ENCODE measurements at places on chromosomes 6 and 20. TPM values are rescaled to one million over a fixed set of nuclear protein-coding genes. Genes with fewer than 3 reads are reported as not detected.

The HLA-DMA gene
- total RNA-seq, result 1.9 TPM

The RHAG gene
- total RNA-seq, result not detected

The ANKRD6 gene
- 1.3 TPM for total RNA-seq

The HLA-DQA1 gene
- total RNA-seq, result not detected

The ZBTB12 gene
- total RNA-seq, result 3.0 TPM

The TRIM38 gene
- total RNA-seq, result 13.8 TPM
